ENCODE measurements at places on chromosomes 12 and 14.

DNA sequence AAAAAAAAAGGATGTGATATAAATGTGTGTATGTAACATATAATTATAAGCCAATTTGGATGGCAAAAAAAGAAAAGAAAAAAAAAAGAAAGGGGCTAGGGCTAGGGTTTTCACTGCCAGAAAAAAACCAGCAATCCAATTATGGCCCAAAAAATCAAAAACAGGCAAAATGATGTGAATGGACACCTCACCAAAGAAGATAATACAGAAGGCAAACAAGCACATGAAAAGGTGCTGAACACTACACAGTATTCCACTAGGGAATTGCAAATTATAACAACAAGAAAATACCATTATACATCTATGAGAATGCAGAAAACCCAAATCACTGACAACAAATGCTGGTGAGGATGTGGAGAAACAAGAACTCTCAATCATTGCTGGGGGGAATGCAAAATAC lies 12.1 kb upstream of the MIPOL1 start:
- no peak for DNase-seq

DNA sequence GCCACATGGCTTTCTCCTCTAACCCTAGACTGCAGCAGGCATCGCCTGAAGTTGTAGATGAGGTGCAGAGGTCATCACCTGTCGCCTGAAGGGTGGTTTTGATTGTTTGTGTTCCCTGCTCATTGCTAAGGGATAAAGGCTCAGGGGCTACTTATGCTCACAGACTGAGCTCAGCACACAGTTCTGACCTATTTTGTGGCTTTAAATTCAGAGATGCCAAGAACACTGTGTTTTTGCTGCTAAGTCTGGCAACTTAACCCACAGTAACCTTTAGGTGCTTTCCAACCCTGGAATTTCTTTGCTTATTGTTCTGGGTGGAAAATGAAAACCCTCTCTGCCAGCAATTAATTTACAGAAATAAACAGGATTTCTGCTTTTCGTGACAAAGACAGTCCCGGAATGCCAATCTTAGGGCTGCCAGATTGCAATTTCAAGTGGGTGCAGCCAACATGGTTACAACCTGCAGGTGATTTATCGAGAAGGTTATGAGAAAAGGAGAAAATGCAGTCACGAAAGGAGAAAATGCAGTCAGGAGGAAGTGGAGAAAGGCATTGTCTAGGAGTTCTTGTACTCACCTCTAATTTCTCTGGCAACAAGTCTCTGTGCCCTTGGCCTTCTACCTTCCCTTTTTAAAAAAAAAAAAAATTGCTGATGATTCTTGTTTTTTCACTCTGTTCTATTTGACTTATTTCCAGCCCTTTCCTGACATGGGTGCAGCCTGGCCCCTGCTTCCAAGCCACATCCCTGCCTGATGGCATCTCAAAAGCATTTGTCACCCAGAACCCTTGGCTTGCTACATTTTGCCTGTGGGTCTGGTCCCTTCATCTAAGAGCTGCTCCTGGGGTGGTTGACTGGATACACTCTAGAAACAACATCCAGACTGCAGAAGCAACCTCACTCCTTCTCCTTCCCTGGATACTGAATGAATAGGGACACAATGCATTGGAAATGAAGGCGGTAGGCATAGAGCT lies 23.3 kb downstream of the NPC2 start:
- no peak for DNase-seq

GRCh38 chr12:94641283-94641682 lies 9.1 kb downstream of the TMCC3 start:
- no peak for DNase-seq

- DNase-seq, result no peak
These were observed 89.6 kb downstream of the TTC7B start for GRCh38 chr14:90726656-90727055.

GRCh38 chr14:100069161-100069800 lies 4.1 kb downstream of the EVL start:
- DNase-seq, result peak; percentile 17

DNA sequence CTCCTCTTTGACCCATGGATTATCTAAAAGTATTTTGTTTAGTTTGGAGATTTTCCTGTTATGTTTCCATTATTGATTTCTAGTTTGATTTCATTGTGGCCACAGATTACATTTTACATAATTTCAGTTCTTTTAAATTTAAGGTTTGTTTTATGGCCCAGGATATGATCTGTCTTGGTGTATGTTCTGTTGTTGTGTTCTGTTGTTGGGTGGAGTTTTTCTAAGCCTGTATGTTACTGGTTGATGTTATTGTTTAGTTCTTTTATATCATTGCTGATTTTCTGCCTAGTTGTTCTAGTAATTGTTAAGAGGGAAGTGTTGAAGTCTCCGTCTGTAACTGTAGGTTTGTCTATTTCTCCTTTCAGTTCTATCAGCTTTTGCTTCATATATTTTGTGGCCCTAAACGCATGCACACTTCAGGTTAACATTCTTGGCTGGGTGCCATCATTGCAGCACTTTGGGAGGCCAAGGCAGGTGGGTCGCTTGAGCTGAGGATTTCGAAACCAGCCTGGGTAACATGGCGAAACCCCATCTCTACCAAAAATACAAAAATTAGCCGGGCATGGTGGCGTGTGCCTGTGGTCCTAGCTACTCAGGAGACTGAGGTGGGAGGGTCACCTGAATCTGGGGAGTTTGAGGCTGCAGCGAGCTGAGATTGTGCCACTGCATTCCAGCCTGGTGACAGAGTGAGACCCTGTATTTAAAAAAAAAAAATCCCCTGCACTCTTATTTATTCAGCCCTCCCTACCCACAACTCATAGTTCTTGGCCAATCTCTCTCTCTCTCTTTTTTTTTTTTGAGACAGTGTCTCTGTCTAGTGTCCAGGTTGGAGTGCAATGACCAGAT lies 28.1 kb upstream of the CFL2 start:
- DNase-seq, result no peak

- no peak for DNase-seq
These were observed 11.7 kb downstream of the TTLL5 start for GRCh38 chr14:75672605-75673192.

GRCh38 chr12:16833376-16834015 lies 227.5 kb upstream of the LMO3 start:
- no peak for DNase-seq

DNA sequence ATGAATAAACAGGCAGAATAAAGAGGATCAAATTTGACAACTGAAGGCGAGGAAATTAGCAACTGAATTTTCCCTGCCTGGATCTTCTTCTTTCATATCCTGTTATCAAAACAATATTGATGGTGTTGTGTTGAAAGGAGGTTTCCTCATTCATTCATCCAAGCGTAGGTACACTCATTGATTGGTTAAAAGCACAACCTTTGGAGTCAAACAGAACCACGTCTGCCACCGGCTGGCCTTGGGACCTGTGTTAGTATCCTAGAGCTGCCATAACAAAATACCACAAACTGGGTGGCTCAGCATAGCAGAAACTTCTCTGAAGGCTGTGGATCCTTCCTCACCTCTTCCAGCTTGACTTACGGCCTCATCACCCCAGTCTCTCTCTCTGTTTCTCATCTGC lies 268.6 kb upstream of the PWP1 start:
- DNase-seq, result no peak

- DNase-seq, result no peak
These were observed 1.8 kb downstream of the PMCH start for GRCh38 chr12:102195826-102196225.

DNA sequence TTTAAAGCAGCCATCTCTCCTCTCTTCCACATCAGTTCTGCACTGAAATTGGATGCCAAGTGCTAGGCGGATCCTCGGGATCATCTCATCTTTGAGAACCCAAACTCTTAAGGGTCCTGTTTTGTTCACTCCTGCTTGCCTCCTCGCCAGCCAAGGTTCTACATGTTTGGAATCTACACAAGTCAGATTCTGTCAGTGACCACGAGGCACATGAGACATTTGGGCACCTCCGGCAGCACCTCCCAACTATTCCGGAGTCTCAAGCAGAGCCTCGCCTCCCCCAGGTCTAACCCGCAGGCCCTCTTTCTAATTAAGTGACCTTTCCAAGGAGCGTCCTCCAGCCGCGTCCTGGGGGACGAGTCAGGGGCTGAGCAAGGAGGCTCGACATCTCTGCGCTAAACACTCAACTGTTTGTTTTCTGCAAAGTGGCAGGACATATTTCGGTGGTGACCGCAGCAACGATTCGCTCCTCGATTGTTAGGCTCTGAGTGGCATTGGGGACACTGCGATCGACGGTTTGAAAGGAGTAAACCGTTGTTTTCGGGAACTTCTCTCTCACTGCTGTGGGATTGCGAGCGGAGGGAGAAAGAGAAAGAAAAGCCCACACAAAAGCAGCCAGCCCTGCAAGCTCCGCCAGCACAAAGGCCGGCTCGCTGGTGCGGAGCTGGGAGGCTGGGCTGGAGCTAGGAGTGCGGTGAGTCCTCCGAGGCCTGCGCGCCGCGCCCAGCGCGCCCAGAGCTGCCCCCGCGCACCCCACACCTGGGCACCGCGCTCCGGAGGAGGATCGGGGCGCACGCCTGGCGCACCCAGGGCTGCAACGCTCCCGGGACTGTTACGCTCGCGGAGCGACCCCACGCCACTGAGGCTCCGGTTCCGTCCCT lies 640 bp downstream of the ARMH4 start:
- DNase-seq, result no peak

DNA sequence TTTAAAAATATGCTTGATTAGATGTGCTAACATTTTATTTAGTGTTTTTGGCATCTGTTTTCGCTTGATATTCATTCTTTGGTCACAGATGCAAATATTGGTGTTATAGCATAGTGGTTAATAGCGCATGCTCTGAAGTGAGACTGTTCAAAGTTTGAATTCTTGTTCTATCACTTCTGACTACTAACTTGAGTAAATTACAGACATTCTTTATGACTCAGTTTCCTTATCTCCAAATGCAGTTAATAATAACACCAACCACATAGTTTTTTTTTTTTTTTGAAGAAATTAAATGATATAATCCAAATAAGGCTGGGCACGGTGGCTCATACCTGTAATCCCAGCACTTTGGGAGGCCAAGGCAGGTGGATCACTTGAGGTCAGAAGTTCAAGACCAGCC lies 81.0 kb downstream of the TMX1 start:
- no peak for DNase-seq

GRCh38 chr12:94026596-94026995 lies 121.8 kb upstream of the PLXNC1 start:
- DNase-seq, result no peak

DNA sequence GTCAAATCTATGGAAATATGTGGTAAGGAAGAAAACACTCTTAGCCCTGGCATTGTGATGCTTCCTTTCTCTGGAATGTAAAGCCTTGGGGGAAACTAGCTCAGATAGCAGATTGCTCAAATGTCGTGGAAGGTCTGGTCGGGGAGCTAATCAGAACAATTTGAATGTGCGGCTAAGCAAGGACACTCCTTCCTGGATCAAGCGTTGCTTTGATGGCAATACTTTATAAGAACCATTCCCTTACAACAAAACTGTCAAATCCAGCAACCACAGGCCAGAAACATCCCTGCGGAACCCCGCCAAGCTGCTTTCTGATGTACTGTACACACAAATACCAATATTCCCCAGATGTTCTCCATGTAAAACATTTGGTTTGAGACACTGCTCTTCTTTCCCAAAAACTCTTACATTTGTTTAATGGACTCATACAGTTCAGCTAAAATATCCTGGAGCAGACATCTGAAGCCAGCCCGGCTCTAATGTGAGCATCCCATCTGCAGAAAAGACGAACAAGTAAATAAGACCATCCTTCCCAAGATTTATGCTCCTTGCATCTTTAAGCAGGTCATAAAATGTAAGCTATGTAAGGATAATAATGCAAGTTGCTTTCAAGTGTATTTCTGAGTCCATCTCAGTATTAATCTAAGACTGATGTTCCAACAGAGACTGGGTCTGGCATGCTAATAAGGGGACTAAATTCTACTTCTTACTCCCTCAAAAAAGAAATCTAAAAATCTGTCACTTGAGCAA lies 20.2 kb downstream of the NUAK1 start:
- no peak for DNase-seq

- DNase-seq, result peak; percentile 71
These were observed 26.6 kb upstream of the KLRB1 start for GRCh38 chr12:9634177-9634803.

DNA sequence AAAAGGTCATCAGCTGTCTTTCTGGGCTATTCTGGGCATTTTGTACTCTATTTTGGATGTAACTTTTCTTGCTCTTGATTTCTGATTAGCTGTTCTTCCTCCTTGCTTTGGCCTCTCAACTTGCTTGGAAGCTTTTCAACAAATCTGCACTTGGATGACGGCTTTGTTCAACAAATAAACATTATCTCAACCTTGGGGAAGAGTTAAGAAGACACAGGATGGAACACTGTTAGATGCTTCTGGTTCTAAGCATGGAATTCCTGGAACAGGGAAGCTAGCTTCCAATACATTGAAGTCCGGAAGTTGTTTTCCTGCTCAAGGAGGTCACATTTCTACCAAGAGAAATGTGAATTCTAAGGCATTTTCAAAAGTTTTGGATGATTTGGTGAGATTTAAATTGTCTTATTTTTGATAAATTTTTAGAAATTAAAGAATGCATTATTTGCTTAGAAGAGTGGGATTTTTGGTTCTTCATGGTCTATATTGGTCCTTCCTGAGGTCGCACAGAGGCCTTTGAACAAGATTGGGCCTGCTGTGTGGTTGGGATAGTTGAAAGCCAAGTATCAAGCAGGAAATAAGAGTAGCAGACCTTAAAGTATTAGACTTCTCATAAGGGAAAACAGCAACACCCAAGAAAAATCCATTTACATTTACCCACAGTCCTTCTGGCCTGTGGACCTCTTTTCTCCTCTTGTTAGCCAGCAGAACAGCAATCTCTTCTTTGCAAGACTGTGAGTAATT lies 59.2 kb downstream of the PPFIBP1 start:
- no peak for DNase-seq

DNA sequence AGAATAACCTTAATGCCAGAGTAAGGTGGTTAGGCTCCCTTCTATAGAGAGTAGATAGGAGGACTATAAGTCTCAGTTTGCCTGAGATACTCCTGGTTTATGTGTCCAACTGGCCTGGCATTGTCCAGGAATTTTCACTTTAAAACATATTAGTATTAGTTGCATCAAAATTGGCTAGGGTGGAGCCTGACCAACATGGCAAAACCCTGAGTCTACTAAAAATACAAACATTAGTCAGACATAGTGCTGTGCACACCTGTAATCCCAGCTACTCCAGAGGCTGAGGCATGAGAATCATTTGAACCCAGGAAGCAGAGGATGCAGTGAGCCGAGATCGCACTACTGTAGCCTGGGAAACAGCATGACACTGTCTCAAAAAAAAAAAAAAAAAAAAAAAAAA lies 11.9 kb downstream of the WDHD1 start:
- no peak for DNase-seq

- DNase-seq, result peak; percentile 26
These were observed 5.8 kb upstream of the TBPL2 start for GRCh38 chr14:55446127-55446736.
